ENCODE measurements at places on chromosomes 1 and 21.

DNA sequence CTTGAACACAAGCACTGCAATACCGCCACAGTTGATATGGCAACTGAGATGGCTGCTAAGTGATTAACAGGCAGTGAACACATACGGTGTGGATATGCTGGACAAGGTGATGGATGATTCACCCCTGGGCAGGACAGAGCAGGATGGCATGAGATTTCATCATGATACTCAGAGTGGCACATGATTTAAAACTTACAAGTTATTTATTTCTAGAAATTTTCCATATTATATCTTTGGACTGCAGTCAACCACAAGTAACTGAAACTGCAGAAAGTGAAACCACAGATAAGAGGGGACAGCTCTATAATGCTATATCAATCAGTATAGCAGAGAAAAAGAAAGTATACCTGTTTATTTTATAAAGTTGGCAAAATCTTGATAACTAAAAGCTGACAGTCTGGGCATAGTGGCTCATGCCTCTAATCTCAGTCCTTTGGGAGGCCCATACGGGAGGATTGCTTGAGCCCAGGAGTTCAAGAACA is 47.9 kb downstream of the PHACTR4 start:
- no peak for DNase-seq

GRCh38 chr1:167627615-167627864 is 2.5 kb upstream of the RCSD1 start:
- DNase-seq = no peak

GRCh38 chr1:19622204-19622603 is 21.9 kb upstream of the NBL1 start:
- DNase-seq = no peak

GRCh38 chr1:167502192-167502551 is 16.2 kb downstream of the CD247 start:
- no peak for DNase-seq

DNA sequence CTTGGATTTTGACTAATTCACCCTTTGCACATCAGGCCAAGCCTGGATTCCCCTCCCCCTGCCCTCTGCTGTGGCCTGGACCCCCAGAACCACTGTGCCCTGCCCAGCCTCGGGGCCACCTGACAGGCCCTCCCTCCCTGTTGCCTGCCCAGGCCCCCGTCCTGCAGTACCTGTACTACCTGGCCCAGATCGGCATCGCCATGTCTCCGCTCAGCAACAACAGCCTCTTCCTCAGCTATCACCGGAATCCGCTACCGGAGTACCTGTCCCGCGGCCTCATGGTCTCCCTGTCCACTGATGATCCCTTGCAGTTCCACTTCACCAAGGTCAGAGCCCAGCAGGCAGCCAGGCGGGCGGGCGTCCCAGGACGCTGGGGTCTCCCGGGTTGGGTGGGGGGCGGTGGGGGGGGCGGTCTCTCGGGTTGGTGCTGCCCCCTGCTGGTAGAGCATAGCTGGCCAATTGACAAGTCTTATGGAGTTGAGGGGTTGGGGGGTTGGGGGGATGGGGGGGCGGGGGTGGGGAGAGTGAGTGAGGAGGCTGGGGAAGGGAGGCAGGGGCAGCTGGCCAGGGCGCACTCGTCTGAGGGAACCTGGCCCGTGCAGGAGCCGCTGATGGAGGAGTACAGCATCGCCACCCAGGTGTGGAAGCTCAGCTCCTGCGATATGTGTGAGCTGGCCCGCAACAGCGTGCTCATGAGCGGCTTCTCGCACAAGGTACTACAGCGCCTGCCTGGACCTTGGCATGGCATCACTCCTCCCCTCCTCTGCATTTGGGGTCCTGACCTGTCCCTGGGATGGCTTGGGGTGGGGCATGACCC is 10.7 kb downstream of the AMPD2 start:
- DNase-seq = no peak
